ENCODE measurements at places on chromosomes 16 and 17.

DNA sequence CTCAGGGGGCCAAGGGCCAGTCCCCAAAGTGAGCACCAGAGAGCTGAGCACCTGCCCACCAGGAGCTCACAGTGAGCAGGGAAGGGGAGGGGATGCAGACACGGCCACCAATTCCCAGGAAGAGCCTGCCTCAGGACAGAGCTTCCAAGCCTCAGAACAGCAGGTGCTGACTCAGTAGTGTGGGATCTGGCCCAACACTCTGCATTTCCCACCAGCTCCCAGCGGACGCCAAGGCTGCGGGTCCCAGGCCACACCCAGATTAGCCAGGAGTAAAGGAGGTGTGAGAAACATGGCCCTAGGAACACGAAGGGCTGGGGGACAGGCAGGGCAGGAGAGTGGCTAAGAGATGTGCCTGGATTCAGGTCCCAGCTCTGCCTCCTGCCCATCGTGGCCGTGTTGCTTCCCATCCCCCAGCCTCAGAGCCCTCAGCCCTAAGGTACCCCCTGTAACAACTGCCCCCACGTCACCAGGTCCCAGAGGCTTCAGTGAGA lies 28.4 kb upstream of the EIF1 start:
- DNase-seq: no peak

DNA sequence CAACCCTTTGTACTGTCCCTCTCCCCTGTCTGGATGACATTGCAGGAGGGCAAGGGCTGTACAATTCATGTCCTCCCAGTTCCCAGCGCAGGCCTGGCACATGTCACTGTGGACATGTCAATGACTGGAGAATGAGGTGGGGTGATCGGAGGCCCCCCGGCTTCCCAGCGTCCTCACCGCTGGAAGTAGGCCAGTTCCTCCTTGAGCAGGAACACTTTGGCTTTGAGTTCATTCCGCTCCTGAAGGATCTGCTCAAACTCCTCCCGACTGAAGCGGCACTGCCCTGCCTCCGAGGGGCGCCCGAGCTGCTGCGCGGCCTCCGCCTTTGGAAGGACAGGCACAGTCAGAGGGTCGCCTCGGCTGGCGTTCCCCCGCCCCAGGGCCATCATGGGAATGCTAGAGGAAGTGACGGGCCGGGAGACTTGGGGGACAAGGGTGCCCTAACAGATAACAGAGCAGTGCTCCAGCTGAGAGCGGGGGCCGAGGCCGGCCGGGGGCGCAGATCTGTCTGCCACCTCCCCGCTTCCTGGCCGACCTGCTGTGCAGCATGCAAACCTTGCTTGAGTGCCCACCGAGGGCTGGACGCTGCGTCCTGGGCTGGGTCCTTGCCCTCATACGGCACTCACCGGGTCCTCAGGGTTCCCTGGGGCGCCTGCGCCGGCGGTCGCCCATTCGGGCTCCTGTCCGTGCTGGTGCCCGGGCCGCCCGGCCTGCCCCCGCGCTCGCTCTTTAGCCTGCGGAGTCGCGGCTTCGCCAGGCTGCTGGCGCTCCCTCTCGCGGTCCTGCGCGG lies 1.3 kb downstream of the RILP start:
- DNase-seq: peak; percentile 36

DNA sequence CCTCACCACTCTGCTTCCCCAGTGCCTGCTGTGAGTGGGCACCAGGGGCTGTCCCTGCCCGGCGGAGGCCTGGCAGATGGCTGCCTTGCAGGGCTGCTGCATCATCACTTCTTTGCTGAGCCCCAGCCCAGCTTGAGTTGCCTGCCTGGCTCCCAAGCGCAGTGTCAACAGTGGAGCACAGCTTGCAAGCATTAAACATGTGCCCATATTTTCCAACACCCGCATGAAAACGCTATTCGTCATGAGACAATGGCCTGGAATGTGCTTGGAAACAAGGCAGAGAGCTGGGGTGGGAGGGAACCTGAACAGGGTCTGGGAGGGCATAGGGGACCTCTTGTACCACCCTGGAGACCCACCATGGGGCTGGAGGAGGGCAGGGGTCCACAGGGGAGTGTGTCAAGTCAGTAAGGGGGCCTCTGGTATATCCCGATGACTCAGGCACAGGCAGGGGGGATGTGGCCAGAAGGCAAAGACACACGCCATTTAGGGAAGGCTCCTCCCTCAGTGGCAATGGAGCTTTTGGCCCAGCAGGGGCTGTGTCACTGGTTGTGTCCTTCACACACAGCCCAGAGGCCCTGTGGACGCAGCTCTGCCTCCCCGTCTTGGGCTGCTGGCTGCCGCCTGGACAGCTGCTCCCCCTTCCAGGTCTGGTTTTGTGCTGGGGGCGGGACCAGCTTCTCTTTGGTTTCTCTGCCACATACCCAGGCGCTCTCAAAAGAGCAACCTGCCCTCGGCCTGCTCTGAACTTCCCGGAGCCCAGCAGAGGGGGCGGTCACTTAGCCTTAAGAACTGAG lies 17.4 kb upstream of the MTSS2 start:
- no peak for DNase-seq

- DNase-seq: no peak
Observed at GRCh38 chr17:12133183-12133582, 112.5 kb downstream of the MAP2K4 start.

DNA sequence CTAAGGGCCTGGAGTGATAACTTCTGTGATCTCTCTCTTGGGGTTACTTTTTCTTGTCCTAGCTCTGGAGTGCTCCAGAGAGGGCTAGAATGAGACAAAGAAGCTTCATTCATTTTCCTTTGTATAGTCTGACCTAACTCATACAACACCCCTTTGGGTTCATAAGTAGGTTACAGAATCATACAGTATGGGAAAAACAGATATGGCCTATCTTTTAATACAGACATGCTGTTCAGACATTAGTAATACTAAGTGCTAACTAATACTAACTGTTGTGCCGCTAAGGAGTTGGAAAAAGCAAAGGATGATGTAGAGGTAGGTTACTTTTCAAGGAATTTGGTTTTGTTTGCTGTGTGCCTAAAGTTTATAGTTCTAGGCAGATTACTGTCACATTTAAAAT lies 84.7 kb downstream of the NLK start:
- no peak for DNase-seq

DNA sequence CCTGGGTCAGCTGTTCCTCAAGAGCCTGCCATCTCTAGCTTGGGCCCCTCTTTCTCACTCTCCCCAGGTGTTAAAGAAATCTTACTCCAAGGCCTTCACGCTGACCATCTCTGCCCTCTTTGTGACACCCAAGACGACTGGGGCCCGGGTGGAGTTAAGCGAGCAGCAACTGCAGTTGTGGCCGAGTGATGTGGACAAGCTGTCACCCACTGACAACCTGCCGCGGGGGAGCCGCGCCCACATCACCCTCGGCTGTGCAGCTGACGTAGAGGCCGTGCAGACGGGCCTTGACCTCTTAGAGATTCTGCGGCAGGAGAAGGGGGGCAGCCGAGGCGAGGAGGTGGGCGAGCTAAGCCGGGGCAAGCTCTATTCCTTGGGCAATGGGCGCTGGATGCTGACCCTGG lies 6.8 kb downstream of the CNP start:
- no peak for DNase-seq

DNA sequence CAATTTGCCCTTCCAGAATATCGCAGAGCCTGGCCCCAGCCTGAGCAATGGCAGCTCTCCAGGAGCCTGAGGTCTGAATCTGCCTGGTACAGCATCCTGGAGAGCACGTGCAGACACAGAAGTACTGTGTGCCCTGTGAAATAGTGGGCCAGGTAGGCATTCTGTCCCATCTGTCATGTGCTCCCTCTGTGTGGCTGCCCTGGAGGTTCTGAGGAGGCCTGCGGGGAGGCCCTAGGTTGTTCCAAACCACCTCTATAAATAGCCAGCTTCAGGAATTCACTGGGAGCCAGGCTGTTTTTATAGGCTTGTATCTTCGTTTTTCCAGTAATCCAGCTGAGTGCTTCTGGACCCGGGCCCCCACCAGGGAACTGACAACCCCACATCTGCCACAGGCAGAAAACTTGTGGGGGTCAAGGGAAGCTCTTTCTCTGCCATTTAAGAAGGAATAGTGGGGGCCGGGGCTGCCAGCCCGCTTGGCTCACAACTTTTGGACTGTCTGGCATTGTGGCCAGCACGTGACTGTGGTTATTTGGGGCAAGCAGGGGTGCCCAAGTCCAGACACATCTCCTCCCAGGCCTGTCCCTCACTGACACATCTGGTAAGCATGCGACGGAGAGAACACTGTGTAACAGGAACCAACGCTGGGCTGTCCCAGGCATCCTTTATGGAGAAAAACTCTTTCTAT lies 356.3 kb upstream of the TNRC6C start:
- DNase-seq: no peak

- DNase-seq: no peak
Observed at GRCh38 chr17:81599719-81600486, 37.0 kb downstream of the NPLOC4 start.

- DNase-seq: no peak
Observed at GRCh38 chr17:38724337-38724988, 5.7 kb upstream of the CISD3 start.

GRCh38 chr17:28385406-28385805 lies 13.9 kb downstream of the SARM1 start:
- no peak for DNase-seq

GRCh38 chr16:11597235-11598095 lies 10.7 kb upstream of the LITAF start:
- peak; percentile 89 for DNase-seq

GRCh38 chr16:9115277-9115676 lies 23.8 kb downstream of the HAPSTR1 start:
- DNase-seq: no peak

DNA sequence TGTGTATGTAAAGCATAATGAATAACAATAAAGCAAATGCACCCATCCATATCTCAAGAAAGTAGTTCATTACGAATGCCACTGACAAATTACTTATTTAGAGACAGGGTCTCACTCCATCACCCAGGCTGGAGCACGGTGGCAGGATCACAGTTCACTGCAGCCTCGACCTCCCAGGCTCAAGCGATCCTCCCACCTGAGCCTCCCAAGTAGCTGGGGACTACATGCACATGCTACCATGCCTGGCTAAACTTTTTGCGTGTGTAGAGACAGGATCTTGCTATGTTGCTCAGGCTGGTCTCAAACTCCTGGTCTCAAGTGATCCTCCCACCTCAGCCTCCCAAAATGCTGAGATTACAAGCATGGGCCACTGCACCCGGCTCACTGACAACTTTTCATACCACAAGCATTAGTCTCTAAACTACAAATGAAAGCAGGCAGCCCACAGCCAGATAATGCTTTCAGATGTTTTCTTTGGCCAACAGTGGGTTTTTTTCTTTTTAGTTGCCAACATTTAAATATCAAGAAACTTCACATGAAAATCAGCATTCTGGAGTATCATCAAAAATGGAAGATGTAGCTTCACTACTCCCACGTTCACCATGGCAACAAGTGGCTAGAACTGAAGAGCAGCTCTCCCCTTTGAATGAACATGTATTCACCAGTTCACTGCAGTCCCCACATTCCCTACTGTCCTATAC lies 7.7 kb downstream of the ARHGAP17 start:
- DNase-seq: no peak

GRCh38 chr16:58038219-58038641 lies 12.7 kb downstream of the MMP15 start:
- DNase-seq: no peak

DNA sequence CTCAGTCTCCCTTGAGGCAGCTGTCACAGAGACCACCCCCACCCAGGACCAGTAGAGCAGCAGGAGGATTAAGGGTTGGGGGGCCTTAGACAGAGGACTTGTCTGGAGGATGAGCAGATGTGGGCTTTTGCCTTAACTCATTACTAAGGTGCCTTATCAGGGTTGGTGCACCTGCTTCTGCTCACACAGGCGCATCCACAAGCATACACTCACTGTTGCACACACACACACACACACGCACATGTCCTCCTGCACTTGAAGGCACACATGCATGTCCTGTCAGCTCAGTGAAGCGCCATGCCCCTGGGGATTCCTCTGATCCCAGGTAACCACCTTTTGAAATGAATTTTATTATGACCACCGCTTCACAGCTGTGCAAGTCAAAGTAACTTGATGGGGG lies 1.2 kb downstream of the GFAP start:
- DNase-seq: no peak

DNA sequence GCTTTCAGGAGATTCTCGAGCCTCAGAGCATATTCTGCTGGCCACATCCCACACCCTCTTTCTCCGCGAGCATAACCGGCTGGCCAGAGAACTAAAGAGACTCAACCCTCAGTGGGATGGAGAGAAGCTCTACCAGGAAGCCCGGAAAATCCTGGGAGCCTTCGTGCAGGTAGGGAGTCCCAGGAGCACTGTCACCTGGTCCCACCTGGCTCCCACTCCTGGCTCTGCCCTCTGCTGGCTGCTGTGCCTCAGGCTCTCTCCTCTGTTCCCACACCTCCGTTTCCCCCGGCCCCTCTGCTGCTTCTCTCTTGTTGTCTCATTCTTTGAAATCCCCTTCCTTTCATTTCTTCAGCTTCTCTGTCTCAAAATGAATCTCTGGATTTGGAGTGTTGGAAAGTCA lies 16.4 kb downstream of the LPO start:
- no peak for DNase-seq

- no peak for DNase-seq
Observed at GRCh38 chr17:50586421-50587247, 26.1 kb downstream of the CACNA1G start.

GRCh38 chr16:19299565-19299964 lies 14.0 kb downstream of the CLEC19A start:
- no peak for DNase-seq

- no peak for DNase-seq
Observed at GRCh38 chr16:67846063-67846319, 742 bp upstream of the NUTF2 start.

GRCh38 chr16:3514621-3515020 lies 13.8 kb downstream of the CLUAP1 start:
- DNase-seq: no peak

- DNase-seq: no peak
Observed at GRCh38 chr16:55294129-55294528, 29.9 kb upstream of the IRX6 start.

DNA sequence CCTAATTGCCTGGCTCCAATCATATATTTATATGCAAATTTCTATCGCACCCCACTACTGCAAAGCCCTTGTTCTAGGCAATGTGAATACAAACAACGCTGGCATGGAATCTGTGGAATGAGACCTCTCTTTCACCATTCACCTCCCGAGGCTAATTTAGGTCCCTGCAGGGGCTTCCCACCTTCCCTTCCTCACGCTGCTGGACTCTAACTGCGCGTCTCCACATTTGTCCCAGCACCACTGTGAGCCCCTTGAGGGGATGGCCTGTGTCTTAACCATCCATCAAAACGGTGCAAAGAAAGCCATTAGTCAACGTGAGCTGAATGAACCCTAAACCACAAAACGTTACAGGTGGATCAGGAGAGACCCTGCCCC lies 1.6 kb downstream of the TMEM114 start:
- DNase-seq: no peak
